ENCODE measurements at places on chromosomes 2 and 18. TPM values are rescaled to one million over a fixed set of nuclear protein-coding genes. Genes with fewer than 3 reads are reported as not detected.

Gene PPIL3
- 41.1 TPM for total RNA-seq

Gene CRYBA2
- total RNA-seq = not detected

Gene SERPINB2
- not detected for total RNA-seq

Gene LHCGR
- total RNA-seq = not detected

Gene MXD1
- total RNA-seq = 3.3 TPM

Gene MAP3K19
- total RNA-seq = not detected

Gene EHBP1
- 54.4 TPM for total RNA-seq

DNA sequence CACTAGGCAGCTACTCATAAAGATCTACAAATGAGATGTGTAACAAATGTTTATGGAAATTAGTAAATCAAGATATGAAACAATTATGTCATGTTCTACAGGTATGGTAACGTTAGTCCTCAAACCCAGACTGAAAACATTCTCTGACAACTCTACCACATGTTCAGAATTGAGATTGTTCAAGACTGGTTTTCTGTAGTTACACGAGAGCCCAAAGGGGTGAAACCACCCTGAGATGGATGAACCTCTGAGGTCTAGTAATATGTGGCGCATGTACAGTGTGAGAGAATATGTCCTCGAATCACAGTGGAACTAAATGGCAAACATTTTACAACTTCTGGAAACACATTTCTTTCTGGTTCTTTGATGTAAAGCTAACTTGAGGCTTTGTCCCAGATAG, 614.3 kb downstream of the ZEB2 start:
- no peak for DNase-seq

DNA sequence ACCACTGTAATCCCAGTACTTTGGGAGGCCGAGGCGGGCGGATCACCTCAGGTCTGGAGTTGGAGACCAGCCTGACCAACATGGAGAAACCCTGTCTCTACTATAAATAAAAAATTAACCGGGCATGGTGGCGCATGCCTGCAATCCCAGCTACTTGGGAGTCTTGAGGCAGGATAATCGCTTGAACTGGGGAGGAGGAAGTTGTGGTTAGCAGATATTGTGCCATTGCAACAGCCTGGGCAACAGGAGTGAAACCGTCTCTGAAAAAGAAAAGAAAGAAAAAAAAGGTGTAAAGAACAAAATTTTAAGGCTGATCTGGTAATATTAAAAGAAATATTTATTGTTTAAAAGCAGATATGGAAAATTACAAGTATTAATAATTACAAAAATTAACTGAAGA, 29.7 kb downstream of the ZNF804A start:
- DNase-seq = no peak

GRCh38 chr2:313991-314390, 26.1 kb upstream of the ALKAL2 start:
- DNase-seq = no peak

DNA sequence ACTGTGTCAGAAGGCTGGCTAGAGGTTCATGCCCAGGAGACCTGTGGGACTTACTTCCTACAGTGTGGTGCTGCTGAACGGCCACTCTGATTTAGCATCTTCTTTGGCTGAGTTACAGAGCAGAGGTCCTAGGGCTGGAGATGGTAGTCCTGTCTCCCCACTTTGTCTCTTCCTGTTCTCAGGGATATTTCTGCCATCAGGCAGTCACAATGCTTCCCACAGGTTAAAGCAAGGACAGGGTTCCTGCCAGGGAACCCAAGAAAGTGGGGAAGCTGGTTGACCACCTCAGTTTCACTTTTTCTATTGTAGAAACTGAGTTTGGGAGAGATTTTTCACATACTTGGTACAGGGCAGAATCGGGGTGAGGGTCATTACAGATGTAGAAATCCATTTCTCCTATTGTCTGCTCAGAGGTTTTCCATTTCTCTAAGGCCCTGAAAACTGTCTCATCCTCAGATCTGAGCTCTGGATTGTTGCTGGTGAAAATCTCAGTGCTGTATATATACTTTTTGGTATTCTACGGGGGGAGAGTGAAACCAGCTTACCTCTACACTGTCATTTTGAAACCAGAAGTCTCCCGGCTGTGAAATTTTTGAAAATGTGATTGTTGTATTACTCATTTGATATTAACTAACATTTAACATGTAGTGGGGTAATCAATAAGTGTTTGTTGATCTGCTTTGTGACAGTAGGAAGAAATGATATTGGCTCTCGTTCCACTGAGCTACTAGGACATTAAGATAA, 37.0 kb upstream of the MEP1B start:
- no peak for DNase-seq

- no peak for DNase-seq
These were observed 484.8 kb upstream of the ID2 start for GRCh38 chr2:8197101-8197500.

DNA sequence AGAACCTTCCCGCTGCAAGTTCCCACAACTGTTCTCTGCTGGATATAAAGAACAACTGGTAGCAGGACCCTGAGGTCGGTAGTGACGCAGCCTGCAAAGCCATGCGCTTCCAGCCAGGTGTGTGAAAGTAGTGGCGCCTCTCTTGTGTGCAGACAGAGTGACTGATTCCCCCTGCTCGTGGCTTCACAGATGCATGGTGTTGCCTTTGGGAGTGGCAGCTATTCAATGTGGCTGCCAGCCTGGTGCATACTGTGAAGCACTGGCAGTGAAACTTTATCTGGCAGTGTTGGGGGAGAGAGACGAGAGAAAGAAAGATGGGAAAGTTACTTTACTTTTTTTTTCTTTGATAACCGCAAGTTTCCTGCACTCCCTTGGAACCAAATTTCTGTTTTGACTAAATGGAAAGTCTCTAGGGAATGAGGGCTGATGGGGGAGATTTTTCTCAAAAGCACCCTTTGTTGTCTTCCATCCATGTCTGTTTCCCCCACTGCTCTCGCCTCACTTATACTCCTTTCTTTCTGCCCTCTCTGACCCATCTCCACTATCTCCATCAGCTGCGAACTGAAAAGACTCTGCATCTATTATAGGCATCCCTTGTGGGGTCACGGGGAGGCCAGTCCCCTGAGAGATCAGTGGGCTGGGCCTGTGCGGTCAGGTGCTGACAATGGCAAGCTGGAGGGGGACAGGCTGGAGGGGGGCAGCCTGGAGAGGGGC, 90.0 kb upstream of the TNP1 start:
- no peak for DNase-seq

DNA sequence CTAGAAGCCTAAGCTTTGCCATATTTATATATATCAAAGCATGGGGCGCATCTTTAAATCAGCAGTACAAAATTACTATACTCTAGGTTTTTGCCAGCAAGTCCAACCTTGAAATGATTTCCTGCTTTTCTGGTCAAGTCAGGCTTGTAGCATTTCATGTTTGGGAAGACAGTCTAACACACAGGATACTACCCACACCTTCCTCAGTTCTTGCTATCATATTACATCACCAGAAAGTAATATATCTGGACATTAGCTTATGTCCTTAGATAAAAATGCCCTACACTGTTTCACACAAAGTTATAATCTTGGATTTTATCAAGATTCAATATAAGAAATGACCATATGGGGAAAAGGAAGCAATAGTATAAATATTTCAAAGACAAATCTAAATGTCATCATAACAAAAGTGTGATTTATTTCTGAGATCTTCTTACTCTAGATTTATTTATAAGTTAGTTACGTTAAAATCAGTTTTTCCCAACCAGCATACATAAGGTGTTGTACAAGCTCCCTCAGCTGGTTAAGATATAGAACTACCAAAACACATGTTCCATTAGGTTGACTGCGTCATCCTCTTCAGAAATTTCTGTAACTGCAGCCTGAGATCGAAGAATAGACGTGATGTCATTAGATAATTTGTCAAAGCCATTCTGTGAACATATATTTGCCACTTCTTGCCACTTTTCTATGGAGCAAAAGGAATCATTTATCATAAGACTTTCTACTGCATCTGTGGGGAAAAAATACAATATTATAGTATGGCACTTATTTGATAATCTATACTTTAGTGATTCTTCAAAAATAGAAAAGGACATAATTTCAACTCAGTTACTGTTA, 56.6 kb downstream of the CLHC1 start:
- DNase-seq = no peak

DNA sequence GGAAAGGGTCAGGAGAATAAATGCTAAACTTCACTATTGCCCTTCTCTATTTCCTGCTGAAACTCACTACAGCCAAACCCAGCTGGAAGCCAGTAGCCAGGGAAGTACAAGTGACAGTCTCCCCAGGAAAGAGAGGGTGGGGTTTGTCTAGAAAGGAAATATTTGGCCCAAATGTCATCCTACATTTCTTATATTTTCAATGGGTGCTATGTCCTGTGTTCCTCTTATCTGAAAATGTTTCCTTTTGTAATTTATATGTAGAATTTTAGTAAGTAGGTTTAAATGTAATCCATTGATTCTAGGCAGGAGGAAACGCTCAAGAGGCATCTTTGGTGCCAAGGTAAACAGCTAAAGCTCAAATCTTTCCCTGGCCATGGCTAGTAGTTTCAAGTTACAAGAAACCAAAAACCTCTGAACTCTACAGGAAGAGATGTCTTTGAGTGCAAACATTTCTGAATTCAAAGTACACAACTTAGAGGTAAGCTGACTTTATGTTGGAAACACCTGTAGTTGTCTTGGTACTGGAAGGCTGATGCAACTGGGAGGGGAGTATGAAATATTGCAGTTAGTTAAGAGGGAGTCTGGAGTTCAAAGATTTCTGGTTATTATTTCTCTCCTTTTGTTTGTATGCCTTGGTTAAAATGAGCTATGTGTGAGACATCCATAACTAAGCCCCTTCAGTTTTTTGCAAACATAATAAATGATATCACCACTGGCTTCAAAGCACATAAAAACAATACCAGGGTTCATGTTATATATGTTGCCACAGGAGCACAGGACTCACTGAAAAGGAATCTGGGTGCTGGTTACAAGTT, 356.1 kb upstream of the ZC3H15 start:
- DNase-seq = no peak

GRCh38 chr2:67057901-67058703, 339.0 kb upstream of the ETAA1 start:
- DNase-seq = no peak

DNA sequence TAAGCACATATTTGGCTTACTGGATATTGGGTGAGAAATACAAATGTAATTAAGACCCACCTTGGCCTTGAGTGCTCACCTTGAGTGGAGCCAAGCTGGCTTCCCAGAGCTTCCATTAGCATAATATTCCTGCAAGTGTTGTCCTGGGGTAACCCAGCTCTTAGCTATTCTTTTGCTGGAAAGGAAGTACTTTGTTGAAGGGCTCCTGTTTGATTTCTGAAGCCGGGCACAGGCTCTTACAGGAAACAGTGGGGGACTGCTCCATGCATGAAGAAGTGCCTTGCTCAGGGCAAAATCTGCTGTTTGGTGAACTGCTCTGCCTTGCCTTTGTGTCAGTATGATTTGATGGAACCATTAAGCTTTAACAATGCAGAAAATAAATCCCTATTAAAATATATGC, 325.4 kb downstream of the SMAD2 start:
- no peak for DNase-seq

- no peak for DNase-seq
These were observed 505.5 kb upstream of the FAM98A start for GRCh38 chr2:34104601-34105000.

DNA sequence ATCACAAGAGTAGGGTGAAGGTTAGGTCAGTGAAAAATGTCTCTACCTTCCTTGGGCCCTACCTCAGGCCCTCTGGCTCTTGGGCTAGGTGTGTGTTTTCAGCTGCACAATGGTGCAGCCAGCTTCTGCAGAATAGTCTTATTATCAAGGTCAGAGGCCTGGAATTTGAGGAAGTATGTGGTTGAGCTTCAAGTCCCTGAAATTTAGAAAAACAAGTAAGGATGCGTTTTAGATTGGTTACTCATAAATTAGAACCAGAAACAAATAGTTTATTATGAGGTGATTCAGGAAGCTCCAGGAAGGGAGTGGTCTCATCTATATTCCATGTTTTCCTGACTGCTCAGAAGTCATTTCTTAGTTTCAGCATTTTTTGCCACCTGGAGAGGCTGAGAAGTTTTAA, 204.2 kb upstream of the CELF4 start:
- no peak for DNase-seq

DNA sequence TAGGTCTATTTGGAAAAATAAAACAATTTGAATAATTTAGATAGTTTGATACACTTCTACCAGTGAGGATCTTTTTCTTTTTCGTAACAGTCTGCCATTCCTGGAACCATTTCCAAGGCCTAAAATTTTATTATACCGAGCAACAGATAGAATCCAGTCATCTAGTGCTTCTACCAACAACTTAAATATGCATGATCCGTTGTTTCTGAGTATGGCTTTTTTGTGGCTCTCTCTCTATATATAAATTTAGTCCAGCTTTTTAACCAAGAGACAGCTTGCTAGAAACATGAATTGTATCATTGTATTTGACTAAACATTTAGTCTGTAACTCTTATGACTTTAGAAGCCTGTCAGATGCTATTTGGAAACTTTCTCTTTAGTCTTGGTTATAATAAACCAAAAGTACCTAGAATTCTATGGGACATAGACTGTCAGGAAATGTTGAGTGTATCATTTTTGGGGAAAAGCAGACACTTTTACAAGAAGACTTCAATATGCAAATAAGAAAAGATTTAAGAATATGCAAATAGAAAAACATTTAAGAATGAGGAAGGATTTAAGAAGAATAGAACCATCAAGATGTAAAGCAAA, 161.4 kb downstream of the ZEB2 start:
- DNase-seq = no peak

Measured in endothelial cell (in vitro differentiated cells).